ENCODE measurements at places on chromosomes 12 and 14. TPM values are rescaled to one million over a fixed set of nuclear protein-coding genes. Genes with fewer than 3 reads are reported as not detected.

GYS2 gene
- 0.68 TPM for total RNA-seq

INSM2 gene
- total RNA-seq: not detected

DNA sequence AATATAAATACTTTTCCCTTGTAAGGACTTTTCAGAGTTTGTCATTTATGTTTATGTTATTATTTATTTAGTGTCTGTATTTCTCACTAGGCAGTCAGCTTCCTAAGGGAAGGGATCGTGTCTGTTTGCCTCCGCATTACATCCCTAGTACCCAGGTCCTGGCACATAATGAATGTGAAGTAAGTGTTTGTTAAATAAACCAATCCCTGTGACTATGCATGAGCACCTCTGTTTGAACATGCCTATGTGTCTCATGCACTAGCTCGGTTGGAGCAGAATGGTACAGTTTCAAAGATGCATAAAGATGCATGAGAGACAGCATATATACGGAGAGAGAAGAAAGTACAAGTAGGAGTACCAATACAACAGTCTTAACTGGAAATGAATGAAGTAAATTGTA is 99.3 kb downstream of the KIF21A start:
- ATAC-seq: peak; percentile 26

GRCh38 chr12:53065470-53065869 is 13.7 kb downstream of the SPRYD3 start:
- ATAC-seq: no peak

DNA sequence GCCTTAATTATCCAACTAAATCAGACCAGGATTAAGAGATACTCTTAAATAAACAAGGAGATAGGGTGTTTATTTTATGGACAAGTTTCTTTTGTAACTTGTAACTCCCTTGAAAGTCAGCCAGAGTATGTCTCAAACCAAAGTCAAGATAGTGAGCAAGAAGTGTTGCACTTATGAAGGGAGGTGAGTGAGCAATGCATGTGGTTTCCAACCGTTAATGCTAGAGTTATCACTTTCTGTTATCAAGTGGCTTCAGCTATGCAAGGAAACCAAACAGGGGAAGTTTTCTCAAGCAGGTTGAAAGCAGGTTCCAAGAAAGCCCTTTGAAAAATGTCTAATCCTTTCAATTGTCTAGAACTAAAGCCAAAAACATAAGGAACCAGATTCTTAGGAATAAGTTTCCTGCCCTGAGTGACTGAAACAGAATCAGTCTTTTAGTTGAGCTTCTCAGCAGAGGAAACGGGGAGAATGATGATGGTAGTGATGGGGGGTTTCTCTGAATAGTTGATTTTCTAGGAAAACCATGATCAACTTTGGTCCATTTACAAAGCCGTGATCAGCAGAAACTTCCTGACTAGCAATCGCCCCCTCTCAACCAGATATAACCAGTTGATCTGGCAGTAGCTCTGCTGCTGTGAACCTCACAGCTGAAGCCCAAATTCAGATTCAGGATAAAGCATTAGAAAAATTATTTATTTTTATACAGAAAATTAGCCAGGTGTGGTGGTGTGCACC is 128.4 kb downstream of the DAD1 start:
- ATAC-seq: peak; percentile 57

- ATAC-seq: no peak
Measured at GRCh38 chr12:68037616-68038255, 48.5 kb downstream of the IFNG-AS1 start.

SH2B3 gene
- total RNA-seq: 1.8 TPM

DNA sequence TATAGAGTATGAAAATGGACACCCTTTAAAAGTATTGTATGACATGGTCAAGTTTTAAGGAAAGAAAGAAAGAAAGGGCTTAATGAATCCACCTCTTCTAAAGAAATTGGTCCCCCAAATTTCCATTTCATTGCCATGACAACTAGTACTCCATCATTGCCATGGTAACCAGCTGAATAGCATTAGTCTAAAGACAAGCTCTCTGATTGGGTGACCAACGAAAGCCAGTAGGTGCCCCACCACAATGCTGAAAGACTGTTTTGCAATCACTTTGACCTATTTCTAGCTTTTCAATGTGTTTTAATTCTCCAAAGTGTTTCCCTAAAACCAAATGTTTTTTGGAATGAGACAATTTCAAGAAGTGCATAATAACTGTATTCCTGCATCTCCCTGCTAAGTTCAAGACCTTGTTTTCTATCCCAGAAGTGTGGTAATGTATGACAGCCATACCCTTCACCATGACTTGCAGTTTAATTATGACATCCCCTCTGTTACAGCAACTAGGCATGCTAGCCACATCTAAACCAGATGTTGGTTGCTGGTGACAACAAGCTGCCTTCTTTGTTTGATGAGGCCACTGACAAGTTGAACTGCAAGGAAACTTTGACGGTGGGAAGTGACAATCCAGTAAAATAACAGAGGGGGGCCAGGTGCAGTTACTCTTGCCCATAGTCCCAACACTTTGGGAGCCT is 46.7 kb downstream of the KICS2 start:
- no peak for ATAC-seq

DNA sequence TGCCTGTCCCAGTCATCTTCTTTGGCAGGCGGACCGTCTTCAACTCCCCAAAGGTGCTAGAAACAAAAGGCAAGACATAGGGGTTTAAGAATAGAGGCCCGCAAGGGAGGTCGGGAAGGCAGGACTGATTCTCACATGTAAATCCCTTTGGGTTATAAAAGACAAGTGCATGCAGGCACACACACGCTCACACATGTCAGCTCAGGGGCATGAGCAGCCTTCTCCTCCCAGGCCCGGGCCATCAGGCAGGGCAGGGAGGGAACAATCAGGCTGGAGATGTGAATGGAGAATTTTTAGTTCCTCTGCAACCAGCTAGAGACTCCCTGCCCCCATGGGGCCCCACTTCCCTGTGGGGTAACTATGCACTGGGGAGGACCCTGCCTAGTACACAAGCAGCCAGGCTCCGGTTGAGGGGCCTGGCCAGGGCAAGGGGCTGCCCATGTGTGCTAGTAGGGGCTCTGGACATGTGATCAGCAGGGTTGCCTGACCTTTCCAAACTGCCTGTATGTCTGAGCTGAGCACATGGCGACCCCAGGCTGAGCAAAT is 107.2 kb downstream of the RBM19 start:
- peak; percentile 77 for ATAC-seq

DNA sequence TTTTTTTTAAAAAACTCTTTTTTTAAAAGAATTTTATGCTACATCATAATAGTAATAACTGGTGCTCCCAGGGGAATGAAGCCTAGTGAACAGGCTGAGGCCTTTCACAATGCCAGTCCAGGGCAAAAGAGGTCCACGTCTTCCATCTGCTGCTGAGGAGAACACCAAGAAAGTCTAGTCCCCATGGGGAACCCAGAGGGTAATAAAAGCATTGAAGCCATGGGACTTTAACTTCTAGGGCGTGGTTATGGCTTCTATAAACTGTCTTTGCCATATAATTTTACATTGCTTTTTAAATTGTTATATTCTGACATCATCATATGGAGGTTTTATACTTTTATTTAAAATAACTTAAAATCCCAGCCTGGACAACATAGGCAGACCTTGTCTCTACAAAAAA is 64.3 kb downstream of the SLC16A7 start:
- no peak for ATAC-seq

DNA sequence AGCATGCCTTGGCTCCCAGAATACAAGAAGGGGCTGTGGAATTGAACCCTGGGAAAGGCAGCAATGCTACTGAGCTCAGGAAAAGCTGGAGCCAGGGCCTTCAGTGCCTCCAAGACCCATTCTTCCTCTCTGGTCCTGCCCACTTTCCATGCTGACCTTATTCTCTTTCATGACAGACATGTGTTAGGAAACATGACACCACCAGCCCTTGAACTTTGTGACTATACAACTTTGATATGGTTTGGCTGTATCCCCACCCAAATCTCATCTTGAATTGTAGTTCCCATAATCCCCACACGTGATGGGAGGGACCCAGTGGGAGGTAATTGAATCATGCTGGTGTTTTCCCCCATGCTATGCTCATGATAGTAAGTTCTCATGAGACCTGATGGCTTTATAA is 408.2 kb downstream of the DPF3 start:
- no peak for ATAC-seq

GRCh38 chr12:120528861-120529525 is at the start of gene COQ5:
COQ5 (minus strand) TSS chr12:120529158; CDS start chr12:120529141, 17 bp downstream.
- peak; percentile 88 for ATAC-seq

- ATAC-seq: no peak
Measured at GRCh38 chr12:1305791-1306500, 288.4 kb downstream of the FBXL14 start.

DNA sequence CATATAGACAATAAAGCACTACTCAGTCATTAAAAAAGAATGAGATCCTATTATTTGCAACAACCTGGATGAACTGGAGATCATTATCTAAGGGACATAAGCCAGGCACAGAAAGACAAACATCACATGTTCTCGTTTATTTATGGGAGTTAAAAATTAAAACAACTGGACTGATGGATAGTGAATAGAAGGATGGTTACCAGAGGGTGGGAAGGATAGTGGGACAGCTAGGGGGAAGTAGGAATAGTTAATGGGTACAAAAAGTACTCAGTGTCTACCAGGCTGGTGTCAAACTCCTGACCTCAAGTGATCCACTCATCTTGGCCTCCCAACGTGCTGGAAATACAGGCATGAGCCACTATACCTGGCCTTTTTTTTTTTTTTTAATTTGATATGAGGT is 56.7 kb upstream of the KTN1 start:
- ATAC-seq: no peak

- ATAC-seq: no peak
Measured at GRCh38 chr14:92426237-92426636, 87.3 kb upstream of the RIN3 start.

Data from esophagus mucosa (tissue), 1 donor.